ENCODE measurements at places on chromosomes 1 and 21. TPM values are rescaled to one million over a fixed set of nuclear protein-coding genes. Genes with fewer than 3 reads are reported as not detected.

The KPRP gene
- total RNA-seq = not detected

The TAS1R1 gene
- 0.15 TPM for total RNA-seq

The PLA2G5 gene
- 0.69 TPM for total RNA-seq

The SPATA45 gene
- 0.63 TPM for total RNA-seq

The FAM177B gene
- total RNA-seq = not detected

The SON gene
- total RNA-seq = 89.9 TPM

The ADAMTS5 gene
- total RNA-seq = 0.52 TPM

The ARV1 gene
- total RNA-seq = 16.5 TPM

The DMAP1 gene
- total RNA-seq = 20.7 TPM

The NCAM2 gene
- total RNA-seq = 0.30 TPM

The FALEC gene
- total RNA-seq = 2.6 TPM

The MTF1 gene
- 2.9 TPM for total RNA-seq

The HPDL gene
- 134 TPM for total RNA-seq

The FCRL6 gene
- not detected for total RNA-seq

The MRPS15 gene
- total RNA-seq = 190 TPM

The ERO1B gene
- total RNA-seq = 2.8 TPM

The RABGGTB gene
- 142 TPM for total RNA-seq

The SYTL1 gene
- total RNA-seq = 6.4 TPM

The MCOLN2 gene
- total RNA-seq = 0.70 TPM

The ATP1A2 gene
- total RNA-seq = 14.5 TPM

The AMY2A gene
- not detected for total RNA-seq

The SELP gene
- not detected for total RNA-seq

The PAPPA2 gene
- total RNA-seq = 2.4 TPM

The GTF2B gene
- total RNA-seq = 54.3 TPM

The CFHR4 gene
- total RNA-seq = not detected

The S100A8 gene
- total RNA-seq = not detected

The CCDC28B gene
- 57.8 TPM for total RNA-seq

The PGLYRP3 gene
- not detected for total RNA-seq

The CD101 gene
- 0.70 TPM for total RNA-seq

The UBE2U gene
- total RNA-seq = not detected

The RUNX3 gene
- 1.3 TPM for total RNA-seq

The FAM110D gene
- 1.00 TPM for total RNA-seq

The TMEM82 gene
- 2.2 TPM for total RNA-seq

The ACTN2 gene
- 0.74 TPM for total RNA-seq

The RIPK4 gene
- total RNA-seq = 10.5 TPM

The KRTAP11-1 gene
- not detected for total RNA-seq

The FGR gene
- total RNA-seq = 0.30 TPM

The CFHR5 gene
- total RNA-seq = not detected

The LCK gene
- 70.5 TPM for total RNA-seq

The CFHR1 gene
- not detected for total RNA-seq

The CDC7 gene
- 74.2 TPM for total RNA-seq

The ARMH1 gene
- total RNA-seq = 0.62 TPM

The CYYR1 gene
- 34.2 TPM for total RNA-seq

The FCGR3B gene
- total RNA-seq = not detected

The ARID1A gene
- 59.5 TPM for total RNA-seq

The CDKN2C gene
- not detected for total RNA-seq

The SPRR2E gene
- not detected for total RNA-seq

The CHIT1 gene
- total RNA-seq = not detected

The STPG1 gene
- 13.8 TPM for total RNA-seq

The OR2G6 gene
- total RNA-seq = not detected

The TSTD1 gene
- 91.3 TPM for total RNA-seq

The SF3B4 gene
- 39.7 TPM for total RNA-seq
